Lower lobe of right lung (tissue), 2 donors: ENCODE measurements at places on chromosomes 2 and 18. TPM values are rescaled to one million over a fixed set of nuclear protein-coding genes. Genes with fewer than 3 reads are reported as not detected.

DNA sequence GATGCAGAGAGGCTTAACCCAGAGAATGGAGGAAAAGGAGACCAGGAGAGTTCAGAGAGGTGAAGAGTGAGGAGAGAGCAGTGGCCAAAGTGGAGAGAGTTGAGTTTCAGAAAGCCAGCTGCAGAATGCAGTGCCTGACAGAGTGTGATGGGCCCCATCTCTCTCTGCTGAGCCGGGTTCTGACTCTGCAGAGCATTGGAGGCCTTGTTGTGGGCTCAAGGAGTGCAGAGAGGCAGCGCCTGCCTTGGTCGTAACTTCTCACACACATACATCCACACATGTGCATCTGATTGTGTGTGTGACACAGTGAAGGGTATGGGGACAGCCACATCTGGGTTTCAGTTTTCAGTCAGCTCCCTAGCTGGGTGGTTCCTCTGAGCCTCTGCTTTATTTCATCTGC is 58.8 kb downstream of the AGAP1 start:
- H3K4me3 ChIP-seq = no peak overlapping the region
- H3K4me1 ChIP-seq = peaks cover 29% of the 10 kb centered on the region
- no peaks in the 10 kb centered on the region for H3K27me3 ChIP-seq
- DNase-seq = no peak
- no peak overlapping the region for H3K27ac ChIP-seq
- no peaks in the 10 kb centered on the region for H3K36me3 ChIP-seq

Gene POTEJ
- not detected for total RNA-seq

Gene UGT1A4
- total RNA-seq = not detected

GRCh38 chr2:241200822-241201395 is 12.4 kb downstream of the ANO7 start:
- no peak overlapping the region for H3K27ac ChIP-seq
- no peak overlapping the region for H3K4me3 ChIP-seq

Gene RND3
- total RNA-seq = 20.8 TPM

Gene BCL11A
- 9.7 TPM for total RNA-seq

Gene FAP
- 3.4 TPM for total RNA-seq

DNA sequence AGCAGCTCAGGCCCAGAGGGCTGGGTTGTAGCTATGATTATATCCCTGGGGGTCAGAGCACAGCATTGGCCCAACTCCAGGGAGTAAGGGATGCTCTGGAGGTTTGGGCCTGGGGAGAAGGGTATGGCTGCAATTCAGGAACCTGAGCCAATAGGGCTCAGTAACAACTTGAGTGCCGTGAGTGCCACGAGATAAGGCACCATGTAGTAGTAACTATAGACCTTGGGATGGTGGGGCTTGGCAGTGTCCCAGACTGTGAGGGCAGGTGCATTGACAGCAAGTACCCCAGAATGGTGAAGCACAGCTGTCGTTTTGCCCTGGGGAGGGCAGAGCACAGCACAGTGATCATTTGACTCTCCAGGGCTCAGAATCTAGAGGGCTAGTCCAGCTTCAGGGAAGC is 45.1 kb upstream of the ZNF396 start:
- no peak overlapping the region for H3K27ac ChIP-seq
- no peaks in the 10 kb centered on the region for H3K4me1 ChIP-seq
- no peak overlapping the region for H3K4me3 ChIP-seq
- H3K36me3 ChIP-seq = no peaks in the 10 kb centered on the region

DNA sequence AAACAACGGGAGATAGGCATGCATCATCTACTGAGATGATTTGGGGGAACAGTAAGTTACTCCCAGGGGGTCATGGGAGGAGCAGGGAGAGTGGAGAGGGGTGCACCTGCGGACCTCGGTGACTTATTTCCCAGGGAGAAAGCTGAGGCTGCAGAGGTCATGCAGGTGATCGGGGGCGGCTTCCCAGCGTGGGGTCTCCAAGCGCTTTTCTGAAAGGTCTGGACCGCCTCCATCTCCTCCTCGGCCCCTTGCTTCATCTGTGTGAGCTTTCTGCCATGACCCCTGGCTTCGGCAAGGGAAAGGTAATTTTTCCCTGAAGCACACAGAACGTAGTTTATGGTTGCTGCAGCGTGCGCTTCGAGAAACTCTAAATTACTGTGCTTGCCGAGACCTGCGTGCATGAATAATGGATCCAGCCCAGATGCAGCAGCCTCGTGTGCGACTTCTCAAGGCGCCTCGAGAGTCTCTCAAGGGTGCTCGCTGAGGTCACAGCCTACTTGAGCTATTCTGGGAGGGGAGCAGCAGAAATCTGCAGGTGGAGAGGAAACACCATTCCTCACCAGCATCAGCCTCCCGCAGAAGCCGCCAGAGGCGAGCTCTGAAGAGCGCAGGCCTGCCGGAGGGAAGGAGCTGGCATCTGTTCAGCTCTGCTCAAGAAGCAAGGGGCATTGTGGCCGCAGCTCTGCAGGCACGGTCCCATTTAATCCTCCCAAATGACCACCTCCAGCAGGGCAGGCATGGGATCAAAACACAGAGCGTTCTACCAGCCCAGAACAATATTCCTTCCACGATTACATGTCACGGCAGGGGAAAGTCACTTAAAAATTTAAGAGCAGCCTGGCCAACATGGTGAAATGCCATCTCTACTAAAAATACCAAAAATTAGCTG is 308.4 kb upstream of the MYT1L start:
- no peak overlapping the region for H3K4me3 ChIP-seq
- H3K27me3 ChIP-seq = no peaks in the 10 kb centered on the region
- H3K4me1 ChIP-seq = no peaks in the 10 kb centered on the region
- H3K36me3 ChIP-seq = no peaks in the 10 kb centered on the region

DNA sequence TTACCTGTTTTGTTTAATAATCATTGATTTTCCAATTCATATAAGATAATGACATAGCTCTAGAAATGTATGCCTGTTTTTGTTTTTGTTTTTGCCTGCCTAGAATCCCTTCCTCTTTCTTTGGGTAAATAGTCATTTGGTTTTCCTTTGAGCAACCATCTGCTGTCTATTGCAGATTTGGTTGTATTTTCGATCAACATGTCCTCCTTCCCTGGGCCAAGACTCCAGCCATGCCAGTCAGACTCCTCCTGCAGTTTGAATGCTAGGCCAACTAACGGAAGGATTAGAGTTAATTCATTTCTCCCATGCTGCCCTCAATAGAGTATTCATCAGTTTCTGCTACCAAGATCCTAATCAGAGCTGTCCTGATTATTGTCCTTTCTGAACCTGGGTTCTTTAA is 67.1 kb downstream of the MAIP1 start:
- H3K4me3 ChIP-seq = no peak overlapping the region
- DNase-seq = no peak
- no peaks in the 10 kb centered on the region for H3K36me3 ChIP-seq
- H3K4me1 ChIP-seq = no peaks in the 10 kb centered on the region
- H3K27me3 ChIP-seq = no peaks in the 10 kb centered on the region
- no peak overlapping the region for H3K27ac ChIP-seq

GRCh38 chr2:20182241-20182931 is 42.5 kb downstream of the SDC1 start:
- no peaks in the 10 kb centered on the region for H3K27me3 ChIP-seq
- peak; percentile 93 for DNase-seq
- H3K27ac ChIP-seq = peak overlapping the region; percentile 82
- H3K4me3 ChIP-seq = no peak overlapping the region
- no peaks in the 10 kb centered on the region for H3K36me3 ChIP-seq

DNA sequence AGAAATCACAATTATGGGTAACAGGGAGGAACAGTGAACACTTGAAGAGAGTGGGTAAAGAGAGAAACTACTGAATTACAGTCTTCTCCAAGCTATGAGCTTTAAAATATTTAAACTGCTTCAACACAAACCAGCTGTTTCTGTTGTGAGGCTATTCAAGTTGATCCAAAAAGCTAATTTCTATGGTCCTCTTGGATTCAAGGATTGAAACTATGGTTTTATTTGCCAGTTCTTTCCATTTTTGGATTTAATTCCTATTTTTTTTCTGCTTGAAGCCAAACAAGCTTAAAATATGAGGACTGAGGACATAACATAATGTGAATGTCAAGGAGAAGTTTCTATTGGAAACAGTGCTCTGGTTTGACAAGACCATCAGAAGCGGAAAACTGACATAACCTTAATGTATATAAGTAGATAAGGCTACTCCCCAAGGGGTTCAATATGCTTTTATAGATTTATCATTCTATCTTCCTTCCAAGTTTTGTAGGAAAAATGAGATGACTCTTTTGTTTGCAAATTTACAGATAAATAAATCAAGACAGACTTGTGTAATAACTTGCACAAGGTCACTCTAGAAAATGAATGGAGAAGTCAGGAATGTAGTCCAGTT is 60.7 kb upstream of the AQP4 start:
- no peaks in the 10 kb centered on the region for H3K36me3 ChIP-seq
- no peaks in the 10 kb centered on the region for H3K4me1 ChIP-seq
- no peak overlapping the region for H3K27ac ChIP-seq
- DNase-seq = no peak

DNA sequence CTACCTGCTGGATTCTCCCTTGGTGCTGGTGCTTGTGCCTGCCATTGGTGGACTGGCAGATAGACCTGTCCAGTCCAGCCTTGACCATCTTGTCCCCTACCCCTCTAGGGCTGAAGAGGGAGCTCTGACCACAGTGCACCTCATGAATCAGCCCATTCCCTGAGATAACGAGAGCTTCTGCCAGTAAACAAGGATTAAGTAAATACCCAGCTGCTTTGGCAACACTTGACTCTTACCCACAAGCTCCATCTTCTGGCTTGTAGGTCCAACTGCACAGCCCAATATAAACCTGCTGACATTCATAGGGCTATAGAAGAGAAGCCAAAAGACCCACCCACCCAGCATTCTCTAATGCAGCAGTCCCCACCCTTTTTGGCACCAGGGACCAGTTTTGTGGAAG is 186.4 kb downstream of the PIK3C3 start:
- no peaks in the 10 kb centered on the region for H3K4me1 ChIP-seq
- no peak for DNase-seq
- no peaks in the 10 kb centered on the region for H3K27me3 ChIP-seq
- H3K36me3 ChIP-seq = no peaks in the 10 kb centered on the region
- no peak overlapping the region for H3K27ac ChIP-seq

DNA sequence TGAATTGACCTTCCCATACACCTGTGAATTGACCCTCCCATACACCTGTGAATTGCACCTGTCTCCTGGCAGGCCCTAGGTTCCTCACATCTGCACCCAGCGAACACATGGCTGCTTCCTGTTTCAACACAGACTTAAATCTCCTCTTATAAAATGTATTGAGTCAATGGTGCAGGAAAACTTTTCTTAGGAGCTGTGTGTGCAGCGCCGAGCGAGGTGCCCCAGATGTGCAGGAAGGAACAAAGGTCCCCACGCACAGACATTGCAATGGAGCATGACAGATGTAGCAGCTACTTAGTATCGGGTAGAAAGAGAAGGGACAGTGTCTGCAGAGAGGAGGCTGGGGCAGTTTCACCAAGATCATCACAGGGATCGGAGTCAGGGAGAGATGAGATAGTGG is 85.5 kb upstream of the PXDN start:
- no peaks in the 10 kb centered on the region for H3K36me3 ChIP-seq
- H3K4me1 ChIP-seq = no peaks in the 10 kb centered on the region
- H3K27ac ChIP-seq = no peak overlapping the region
- no peak for DNase-seq
- H3K4me3 ChIP-seq = no peak overlapping the region

DNA sequence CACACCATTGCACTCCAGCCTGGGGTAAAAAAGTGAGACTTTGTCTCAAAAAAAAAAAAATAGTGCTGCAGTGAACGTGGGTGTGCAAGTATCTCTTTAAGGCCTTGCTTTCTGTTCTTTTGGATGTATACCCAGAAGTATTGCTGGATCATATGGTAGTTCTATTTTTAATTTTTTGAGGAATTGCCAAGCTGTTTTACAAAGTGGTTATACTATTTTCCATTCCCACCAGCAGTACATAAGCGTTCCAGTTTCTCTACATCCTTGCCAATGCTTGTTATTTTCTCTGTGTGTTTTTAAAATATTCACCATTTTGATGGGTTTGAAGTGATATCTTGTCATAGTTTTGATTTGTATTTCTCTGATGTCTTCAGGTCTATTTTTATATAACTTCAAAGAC is 13.1 kb downstream of the ARMC9 start:
- H3K4me1 ChIP-seq = no peaks in the 10 kb centered on the region
- H3K27ac ChIP-seq = no peak overlapping the region
- DNase-seq = no peak
- no peak overlapping the region for H3K4me3 ChIP-seq

Gene NT5DC4
- 0.53 TPM for total RNA-seq

DNA sequence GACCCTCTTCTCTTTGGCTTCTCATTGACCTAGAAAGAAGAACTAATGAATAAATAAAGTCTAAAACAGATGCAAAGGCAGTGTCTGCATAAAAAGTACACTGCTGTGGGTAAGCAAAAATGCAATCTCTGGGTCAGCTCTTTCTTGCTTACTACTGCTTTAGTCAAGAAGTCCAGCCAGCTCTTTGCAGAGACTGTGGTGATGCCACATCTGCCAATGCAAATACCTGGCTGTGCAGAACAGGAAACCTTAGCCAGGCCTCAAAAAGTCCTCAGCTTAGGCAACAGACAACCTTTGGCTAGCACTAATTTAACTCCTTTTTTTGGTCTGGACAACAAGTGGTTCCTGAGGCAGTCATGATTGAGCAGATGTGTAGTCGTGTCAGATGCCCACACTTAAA is 73.6 kb upstream of the RND3 start:
- H3K4me3 ChIP-seq = no peak overlapping the region
- H3K36me3 ChIP-seq = no peaks in the 10 kb centered on the region
- no peak for DNase-seq

DNA sequence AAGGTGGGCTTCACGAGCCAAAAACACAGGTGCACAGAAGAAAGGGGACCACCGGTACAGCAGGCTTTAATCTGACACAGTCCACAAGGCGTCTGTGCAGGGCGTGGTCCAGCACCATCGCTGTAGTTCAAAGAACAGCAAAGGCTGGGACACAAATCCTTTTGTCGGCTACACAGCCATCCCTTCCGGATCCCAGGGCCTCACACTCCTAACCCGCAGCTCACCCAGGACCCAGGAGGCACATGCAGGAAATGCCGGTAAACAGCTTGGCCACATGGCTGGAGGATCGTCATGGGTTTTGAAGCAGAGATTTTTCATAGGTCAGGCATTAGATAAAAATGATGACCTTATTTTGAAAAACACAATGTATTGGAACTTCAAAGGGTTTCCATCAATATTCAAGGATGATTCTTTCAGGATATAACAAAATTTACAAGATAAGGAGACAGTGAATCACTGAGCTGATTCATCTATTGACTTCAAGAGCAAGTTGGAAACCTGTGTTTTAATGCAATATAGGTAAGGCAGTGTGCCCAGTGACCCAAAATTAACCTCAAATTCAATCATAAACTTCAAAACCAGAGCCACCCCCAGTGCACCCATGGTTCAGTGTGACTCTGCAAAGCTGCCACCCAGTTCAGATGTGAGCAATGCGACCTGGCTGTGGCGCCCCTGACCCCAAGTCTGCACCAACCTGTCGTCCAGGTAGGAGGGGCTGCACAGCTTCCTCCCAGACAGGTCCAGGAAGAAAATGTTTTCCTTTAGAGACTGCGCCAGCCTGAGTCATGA is 74.4 kb downstream of the TMEM18 start:
- no peak overlapping the region for H3K27ac ChIP-seq
- no peak overlapping the region for H3K4me3 ChIP-seq
- H3K4me1 ChIP-seq = no peaks in the 10 kb centered on the region
- no peak for DNase-seq
- no peaks in the 10 kb centered on the region for H3K36me3 ChIP-seq
